Stimulated activated CD4-positive, alpha-beta T cell treated with anti-CD3 and anti-CD28 coated beads, Interleukin-1b, Interleukin-23, amount 100 ng/mL, for 4 hours (primary cell): ENCODE measurements at places on chromosomes 11 and 22.

GRCh38 chr11:71209181-71209580, 43.2 kb downstream of the SHANK2 start:
- DNase-seq = no peak

DNA sequence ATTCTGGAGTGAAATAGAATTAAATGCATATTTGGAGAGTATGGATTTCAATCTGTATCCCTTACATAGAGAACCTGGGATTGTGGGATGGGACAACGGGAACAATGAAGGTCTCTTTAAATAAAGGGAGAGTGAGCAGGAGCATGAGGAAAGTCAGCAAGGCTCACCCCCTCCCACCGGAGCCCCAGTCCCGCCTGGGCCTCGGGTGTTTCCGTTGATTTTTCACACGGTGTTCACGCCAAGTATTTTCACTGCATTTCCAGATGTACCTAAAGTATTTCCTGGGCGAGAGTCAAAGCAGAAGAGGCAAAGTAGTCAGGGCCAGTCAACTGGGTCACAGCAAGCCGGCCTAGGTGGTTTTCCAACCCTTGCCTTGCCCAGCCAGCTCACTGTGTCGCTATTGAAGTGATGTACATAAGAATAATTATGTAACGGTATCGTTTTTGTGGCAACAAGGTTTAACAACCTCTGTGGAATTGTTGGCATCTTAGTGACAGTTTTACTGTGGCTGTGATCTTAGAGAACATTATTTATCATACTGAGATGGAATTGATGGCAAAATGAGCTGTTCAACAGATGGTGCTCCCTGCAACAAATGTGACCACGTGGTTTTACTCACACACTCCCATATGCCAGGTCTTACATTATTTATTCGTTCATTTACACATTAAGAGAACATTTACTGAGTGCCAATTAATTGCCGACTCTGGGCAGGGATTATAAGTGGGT, 177.3 kb downstream of the ADAMTS15 start:
- no peak for DNase-seq

DNA sequence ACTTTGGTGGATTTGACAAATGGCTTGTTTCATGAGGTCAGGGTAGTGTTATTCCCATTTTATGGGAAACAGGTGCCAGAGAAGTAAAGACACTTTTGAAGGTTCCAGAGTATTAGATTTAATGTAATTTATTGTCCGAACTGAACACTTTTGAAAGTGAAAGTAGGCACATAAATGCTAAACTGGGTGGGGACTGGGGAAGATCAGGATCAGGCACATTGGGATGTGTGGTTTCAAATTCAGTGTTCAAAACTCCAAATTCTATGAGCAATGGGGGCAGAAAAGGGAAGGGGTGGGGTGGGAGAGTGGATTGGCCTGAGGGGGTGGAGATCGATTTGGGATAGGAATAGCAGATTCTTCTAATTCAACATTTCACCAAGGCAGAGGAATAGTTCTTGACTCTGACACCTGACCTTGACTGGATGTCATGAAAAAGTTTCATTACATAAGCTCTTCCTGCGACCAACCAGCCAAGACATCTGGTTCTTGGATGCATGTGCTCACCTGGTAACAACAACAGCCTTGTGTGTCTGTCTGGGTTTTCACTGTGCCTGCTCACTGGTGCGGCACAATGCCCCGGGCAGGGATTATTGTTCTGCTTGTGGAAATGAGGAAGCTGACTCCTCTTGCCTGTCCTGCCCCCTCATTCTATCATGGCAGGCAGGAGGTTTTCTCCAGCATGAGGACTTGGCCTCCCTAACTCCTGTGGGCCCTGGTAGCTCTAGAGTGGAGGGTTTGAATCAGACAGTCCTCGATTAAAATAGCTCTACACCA, 10.8 kb downstream of the PPFIBP2 start:
- DNase-seq = no peak

- DNase-seq = no peak
These were observed 4.4 kb upstream of the MUC5AC start for GRCh38 chr11:1153105-1153950.

- no peak for DNase-seq
These were observed 16.2 kb downstream of the LRRC32 start for GRCh38 chr11:76654298-76654851.

- no peak for DNase-seq
These were observed 15.0 kb downstream of the ALKBH3 start for GRCh38 chr11:43895601-43896000.

DNA sequence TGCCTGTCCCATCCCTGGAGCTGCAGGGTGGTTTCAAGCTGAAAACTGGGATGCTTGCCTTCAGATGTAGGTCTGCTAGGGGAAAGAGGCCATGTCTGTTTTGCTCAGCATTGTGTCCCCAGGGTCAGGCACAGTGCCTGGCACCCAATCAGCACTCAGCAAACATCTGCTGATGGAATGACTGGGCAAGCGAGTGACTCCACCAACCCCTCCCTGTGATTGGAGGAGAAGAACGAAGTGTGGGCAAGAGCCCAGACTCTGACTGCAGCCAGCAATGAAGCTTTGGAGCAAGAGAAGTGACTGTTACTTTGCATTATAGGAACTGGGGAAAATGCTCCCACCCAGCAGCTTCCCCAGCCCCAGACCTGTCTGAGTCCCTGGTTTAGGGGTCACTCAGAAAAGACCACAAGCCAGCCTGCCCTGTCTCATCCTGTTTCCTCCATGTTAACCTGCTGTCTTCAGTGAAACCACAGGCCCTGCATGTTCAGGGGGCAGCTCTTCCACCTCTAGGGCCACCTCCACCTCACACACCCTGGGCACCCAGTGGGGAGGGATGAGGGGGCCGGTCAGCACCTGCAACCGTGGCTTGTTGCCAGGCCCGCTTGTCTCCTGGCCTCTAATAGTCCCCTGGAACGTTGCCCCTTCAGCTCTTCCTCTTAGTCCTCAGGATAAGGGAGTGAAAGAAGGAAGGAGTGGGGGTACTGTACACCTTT, 147.4 kb downstream of the TRIM29 start:
- DNase-seq = no peak

GRCh38 chr11:9028581-9028980, 24.8 kb upstream of the NRIP3 start:
- DNase-seq = no peak

- no peak for DNase-seq
These were observed 364.3 kb downstream of the LARGE1 start for GRCh38 chr22:33555814-33556522.
